ENCODE measurements at places on chromosomes 6 and 20.

GRCh38 chr6:138241381-138241780 is 23.1 kb upstream of the PBOV1 start:
- DNase-seq: no peak

- DNase-seq: no peak
Observed at GRCh38 chr20:18984238-18985200, 170.9 kb downstream of the SCP2D1 start.

GRCh38 chr20:6482486-6482885 is 285.0 kb upstream of the BMP2 start:
- no peak for DNase-seq

- no peak for DNase-seq
Observed at GRCh38 chr6:161439093-161439492, 165.2 kb upstream of the AGPAT4 start.

DNA sequence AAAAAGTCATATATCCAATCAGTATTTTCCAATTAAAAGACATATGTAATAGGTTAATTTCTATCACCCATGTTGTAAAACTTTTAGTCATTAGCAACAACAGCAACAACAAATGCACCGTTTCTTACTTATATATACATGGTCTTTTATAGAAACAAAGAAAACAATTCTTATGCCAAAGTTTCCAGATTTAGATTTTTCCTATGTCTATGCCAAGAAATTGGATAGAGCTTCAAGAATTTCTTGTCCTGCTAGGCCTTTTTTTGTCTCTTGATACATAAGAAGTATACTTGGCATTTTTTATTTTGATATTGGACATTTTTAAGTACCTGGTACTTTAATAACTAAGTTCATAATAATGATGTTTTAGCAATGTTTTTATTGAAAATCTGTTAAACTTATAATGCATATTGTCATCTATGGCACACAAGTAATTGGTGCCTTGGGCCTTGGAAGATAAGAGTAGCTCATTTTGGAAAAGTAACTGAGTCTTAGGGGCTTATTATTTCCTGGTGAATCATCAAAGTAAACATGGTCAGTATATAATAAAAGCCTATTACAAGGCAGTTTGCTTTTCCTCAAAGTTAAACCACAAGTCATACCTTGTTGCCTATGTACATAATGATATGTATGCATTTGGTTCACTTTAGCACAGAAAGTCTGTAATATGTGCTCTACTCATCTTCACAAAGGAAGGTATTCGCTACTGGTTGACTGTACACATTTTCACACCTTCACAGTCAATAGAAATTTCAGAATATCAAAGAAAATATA is 10.1 kb upstream of the FRK start:
- no peak for DNase-seq

- DNase-seq: no peak
Observed at GRCh38 chr6:113381959-113382358, 475.2 kb upstream of the MARCKS start.

- no peak for DNase-seq
Observed at GRCh38 chr6:36493859-36494258, 51.1 kb downstream of the KCTD20 start.

DNA sequence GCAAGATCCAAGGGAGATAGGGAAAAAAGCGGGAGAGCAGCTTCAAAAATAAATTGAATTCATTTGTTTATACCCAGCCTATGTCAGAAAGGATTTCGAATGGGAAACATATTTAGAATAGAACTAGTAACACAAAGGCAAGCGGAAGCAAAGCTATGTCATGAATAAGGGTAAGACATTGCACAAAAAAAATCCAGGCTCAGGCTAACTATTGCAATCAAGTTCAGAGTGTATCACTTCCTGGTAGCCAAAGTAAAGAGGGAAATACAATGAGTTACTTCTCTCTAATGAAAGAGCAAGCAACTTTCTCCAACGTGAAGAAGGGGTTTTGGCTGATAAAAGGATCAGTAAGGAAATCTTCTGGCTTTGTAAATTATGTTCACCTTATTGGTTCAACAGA is 212.8 kb downstream of the ZMYND8 start:
- DNase-seq: no peak

GRCh38 chr6:91669871-91670268 is 1083.0 kb upstream of the MAP3K7 start:
- no peak for DNase-seq

GRCh38 chr6:159493231-159493897 is 199.7 kb downstream of the SOD2 start:
- DNase-seq: no peak

GRCh38 chr6:150999107-150999506 is 133.6 kb downstream of the MTHFD1L start:
- DNase-seq: no peak

DNA sequence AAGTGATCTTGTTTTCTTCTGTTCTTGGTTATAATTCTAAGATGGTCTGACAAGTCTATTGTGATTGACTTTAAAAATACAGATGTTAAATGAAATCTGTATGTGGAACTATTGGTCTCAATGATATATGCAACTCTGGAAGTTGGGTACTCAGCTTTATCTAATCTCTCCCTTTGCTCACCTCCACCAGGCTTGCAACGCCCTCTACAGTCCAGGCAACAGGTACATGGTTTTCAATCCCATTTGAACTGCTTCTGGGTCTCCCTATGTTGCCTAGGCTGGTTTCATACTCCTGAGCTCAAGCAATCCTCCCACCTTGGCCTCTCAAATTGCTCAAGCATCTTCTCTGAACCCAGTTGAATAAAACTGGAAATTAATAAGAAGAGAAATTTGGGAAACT is 25.6 kb upstream of the HLA-DQB1 start:
- peak; percentile 65 for DNase-seq

GRCh38 chr6:167450626-167451025 is 125.7 kb downstream of the TTLL2 start:
- DNase-seq: peak; percentile 71

GRCh38 chr6:2632368-2632767 is 118.4 kb downstream of the MYLK4 start:
- DNase-seq: no peak

- DNase-seq: no peak
Observed at GRCh38 chr6:140319209-140319608, 944.8 kb upstream of the CITED2 start.
